ENCODE measurements at places on chromosomes 4 and X.

GRCh38 chr4:188221090-188221489 lies 81.8 kb downstream of the TRIML1 start:
- DNase-seq, result no peak

- DNase-seq, result no peak
These were observed 18.1 kb upstream of the TRIM2 start for GRCh38 chr4:153186046-153186728.

DNA sequence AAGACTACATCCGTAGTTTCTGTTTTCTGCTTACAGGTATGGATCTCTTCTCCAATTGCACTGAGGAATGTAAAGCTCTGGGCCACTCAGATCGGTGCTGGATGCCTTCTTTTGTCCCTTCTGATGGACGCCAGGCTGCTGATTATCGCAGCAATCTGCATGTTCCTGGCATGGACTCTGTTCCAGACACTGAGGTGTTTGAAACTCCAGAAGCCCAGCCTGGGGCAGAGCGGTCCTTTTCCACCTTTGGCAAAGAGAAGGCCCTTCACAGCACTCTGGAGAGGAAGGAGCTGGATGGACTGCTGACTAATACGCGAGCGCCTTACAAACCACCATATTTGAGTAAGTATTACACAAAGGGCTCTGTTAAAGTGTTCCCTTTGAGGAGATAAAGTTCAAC lies 13.8 kb downstream of the PCDH10 start:
- DNase-seq, result no peak

DNA sequence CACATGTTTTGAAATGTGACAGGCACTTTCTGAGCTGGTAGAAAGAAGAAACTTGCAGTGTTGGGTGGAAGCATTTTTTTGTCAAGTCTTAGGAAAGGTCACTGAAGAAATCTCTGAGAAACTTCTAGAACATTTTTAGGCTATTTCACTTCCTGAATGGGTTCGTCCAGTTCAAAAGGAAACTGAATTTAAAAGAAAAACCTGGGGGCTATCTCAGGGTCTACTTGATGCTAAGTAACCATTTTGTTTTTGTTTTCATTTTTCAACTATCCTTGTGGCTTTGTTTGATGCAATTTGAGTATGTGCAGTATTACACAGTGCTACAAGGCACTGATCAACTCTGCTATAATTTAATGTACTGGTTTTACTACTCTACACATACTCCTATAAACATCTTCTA lies 34.0 kb upstream of the AMOT start:
- DNase-seq, result no peak

GRCh38 chr4:114038762-114039387 lies 59.4 kb upstream of the ARSJ start:
- DNase-seq, result no peak

DNA sequence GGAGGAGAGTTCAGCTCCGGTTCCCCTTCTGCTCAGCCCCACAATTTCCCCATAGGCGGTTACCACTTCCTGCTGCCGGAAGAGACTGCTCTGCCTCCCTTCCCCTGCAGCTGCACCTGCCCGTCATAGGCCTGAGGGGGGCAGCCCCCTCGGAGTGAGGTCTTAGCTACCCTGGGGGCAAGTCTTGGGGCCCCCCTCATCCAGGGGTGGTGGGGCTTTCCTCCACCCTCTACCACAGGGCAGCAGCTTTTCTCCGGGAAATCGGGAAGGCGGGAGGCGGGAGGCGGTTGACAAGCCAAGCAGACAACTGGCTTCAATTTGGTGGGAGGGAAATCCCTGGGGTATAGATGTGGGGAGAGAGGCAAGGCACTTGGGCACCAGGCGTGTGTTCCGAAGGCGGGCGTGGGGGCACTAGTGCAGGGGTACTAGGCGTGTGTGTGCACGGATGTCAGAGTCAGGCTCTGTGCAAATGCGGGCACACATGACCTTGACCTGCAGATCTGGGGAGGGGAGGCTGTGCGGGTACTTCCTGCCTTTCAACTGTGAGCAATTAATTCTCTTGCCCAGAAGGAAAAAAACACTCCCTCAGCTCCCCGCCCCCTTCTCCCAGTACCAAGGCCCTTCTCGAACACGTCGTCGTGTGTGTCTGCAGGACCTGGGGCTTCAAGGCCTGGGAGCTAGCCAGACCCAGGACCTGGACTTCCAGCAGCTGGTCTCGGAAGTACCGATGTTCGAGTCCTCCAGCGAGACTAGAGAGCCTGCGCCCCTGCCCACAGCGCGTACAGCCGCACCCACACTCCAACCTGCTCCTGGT lies 1.0 kb upstream of the ARHGAP4 start:
- DNase-seq, result peak; percentile 33

DNA sequence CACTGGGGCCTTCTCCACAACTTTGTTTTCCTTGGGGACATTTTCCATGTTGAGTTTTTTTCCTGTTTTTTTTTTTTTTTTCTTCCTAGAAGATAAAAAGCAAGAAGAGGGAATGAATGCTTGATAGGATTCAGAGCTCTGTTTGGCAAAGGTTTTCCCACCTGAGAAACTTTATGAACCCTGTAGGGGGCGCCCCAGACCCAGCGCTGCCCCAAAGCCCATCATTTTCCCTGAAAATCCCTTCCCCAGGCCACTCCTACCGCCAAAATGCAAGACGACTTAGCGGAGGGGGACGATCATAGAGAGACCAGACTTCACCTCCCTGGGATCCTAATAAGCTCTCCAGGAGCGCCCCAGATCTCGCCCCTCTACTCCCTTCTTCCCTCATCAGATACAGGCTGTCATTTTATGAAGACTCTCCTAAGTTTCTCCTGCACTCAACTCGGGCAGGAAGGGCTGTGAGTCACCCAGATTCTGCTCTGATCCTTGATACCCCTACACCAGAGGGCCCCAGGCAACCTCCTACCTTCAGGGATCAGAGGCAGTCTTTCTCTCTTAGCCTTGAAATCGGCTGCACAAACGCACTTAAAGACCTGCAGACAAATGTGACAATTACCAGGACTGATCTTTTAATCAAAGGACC lies 1.4 kb downstream of the BEX5 start:
- no peak for DNase-seq

All from EL (cell line).